ENCODE measurements at places on chromosomes 3 and 15. TPM values are rescaled to one million over a fixed set of nuclear protein-coding genes. Genes with fewer than 3 reads are reported as not detected.

DNA sequence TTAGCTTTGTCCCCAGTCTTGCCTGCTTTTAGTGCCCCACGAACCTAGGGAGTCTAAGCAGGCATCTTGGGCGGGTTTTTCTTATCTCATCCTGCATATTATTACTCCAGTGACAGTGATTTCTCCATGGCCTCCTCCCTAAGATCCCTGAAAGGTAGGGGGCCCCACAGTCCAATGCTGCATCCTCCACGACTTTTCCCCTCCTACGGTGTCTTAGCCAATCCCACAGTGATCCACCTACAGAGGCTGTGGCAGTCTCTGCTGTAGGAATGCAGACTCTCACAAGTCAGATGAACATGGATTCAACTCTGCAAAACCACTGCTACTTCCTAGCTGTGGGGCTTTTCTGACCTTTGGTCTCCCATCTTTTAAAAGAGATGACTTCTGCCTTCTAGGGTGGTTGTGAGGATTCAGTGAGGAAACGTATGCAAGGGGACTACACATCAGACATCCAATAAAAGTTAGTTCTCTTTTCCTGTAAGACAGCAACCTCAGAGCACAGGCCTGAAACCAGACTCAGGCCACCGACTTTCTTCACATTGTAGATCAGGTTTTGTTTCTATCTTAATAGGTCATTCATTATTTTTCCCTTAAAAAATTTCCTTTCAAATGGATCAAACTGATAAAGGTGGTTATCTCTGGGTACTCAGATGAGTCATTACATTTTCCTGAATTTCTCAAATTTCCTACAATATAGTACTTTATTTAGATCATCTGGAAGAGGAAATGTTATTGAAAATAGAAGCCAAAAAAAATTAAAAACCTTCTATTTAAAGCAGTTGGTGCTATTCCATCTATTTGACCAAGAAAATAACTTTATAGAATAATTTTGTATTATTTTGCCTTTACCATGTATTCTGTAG, 23.2 kb downstream of the ILDR1 start:
- DNase-seq, result no peak
- peaks cover 80% of the 10 kb centered on the region for H3K4me1 ChIP-seq

DNA sequence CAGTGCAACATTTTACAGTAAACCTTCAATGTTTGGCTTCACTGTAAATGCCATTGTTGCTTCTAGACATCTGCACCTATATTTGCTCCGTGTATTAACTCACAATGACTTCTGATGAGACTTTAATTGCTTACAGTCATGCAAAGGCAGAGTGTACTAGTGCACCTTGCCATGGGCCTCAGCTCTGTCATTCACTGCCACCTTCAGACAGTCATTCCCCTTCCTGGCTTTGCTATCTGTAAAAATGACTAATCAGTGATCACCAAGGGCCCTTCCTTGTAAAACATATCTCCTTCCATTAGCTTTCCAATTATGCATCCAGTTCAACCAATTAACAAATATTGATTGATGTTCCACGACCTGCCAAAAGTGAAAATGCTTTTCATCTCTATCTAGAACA, 120.3 kb downstream of the ARRDC4 start:
- H3K27ac ChIP-seq, result no peak overlapping the region
- no peaks in the 10 kb centered on the region for H3K4me1 ChIP-seq
- DNase-seq, result no peak
- no peaks in the 10 kb centered on the region for H3K27me3 ChIP-seq

GRCh38 chr3:71978150-71978721, 193.3 kb upstream of the PROK2 start:
- peak overlapping the region; percentile 40 for H3K4me3 ChIP-seq
- peak; percentile 81 for DNase-seq
- peak overlapping the region; percentile 78 for H3K27ac ChIP-seq
- H3K4me1 ChIP-seq, result peaks cover 39% of the 10 kb centered on the region
- H3K27me3 ChIP-seq, result no peaks in the 10 kb centered on the region

DNA sequence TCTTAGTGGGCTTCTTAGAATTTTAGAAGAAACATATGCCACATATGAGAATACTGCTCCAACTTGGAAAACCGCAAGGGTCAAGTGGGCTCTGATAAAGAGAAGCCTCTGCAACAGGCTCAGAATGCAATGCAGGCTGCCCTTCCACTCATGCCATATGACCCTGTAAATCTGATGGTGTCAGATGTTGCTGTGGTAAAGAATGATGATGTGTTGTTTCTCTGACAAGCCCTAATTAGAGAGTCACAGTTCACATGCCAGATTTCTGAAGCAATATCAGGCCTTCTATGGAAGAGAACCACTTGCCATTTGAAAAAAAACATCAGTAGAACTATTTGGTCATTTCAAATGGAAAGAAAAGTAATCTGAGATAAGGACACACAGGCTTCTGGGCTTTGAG, 749.6 kb downstream of the AGBL1 start:
- no peaks in the 10 kb centered on the region for H3K36me3 ChIP-seq
- H3K4me3 ChIP-seq, result no peak overlapping the region
- H3K4me1 ChIP-seq, result no peaks in the 10 kb centered on the region
- H3K27ac ChIP-seq, result no peak overlapping the region
- no peak for DNase-seq

GRCh38 chr15:70420948-70421482, 323.3 kb upstream of the TLE3 start:
- no peak for DNase-seq
- no peaks in the 10 kb centered on the region for H3K36me3 ChIP-seq
- H3K27me3 ChIP-seq, result peaks cover 5% of the 10 kb centered on the region
- no peak overlapping the region for H3K4me3 ChIP-seq
- no peaks in the 10 kb centered on the region for H3K4me1 ChIP-seq

GRCh38 chr3:37675833-37676596, 185.7 kb upstream of the CTDSPL start:
- no peaks in the 10 kb centered on the region for H3K4me1 ChIP-seq
- H3K4me3 ChIP-seq, result no peak overlapping the region

- no peak for DNase-seq
- no peak overlapping the region for H3K27ac ChIP-seq
- no peaks in the 10 kb centered on the region for H3K27me3 ChIP-seq
- peaks cover 42% of the 10 kb centered on the region for H3K36me3 ChIP-seq
- H3K4me1 ChIP-seq, result no peaks in the 10 kb centered on the region
- H3K4me3 ChIP-seq, result no peak overlapping the region
These were observed 41.5 kb downstream of the TLE3 start for GRCh38 chr15:70056091-70056680.

- no peaks in the 10 kb centered on the region for H3K27me3 ChIP-seq
- no peak overlapping the region for H3K27ac ChIP-seq
- H3K4me1 ChIP-seq, result no peaks in the 10 kb centered on the region
- DNase-seq, result no peak
These were observed 633.7 kb upstream of the SUCLG2 start for GRCh38 chr3:68288085-68288484.

DNA sequence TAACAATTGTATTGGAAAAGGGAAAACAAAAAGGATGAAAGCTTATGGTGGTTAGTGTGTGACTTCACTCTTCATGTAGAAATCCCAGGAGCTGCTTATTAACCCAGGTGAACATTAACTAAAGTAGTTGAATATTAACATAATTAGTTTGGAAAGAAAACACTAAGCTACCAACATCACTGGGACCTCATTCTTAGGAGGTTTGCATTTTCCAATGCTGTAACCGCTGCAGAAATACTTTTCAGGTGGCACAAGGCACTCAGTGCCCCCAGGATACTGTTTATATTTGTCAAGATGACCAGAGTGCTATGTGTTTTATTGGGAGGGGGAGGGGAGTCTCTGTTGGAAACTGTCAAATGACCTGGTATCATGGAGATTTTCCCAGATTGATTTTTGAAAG, 25.9 kb upstream of the VILL start:
- no peak overlapping the region for H3K27ac ChIP-seq
- no peak for DNase-seq
- H3K36me3 ChIP-seq, result no peaks in the 10 kb centered on the region
- no peak overlapping the region for H3K4me3 ChIP-seq
- no peaks in the 10 kb centered on the region for H3K4me1 ChIP-seq

- H3K4me3 ChIP-seq, result no peak overlapping the region
- peaks cover 43% of the 10 kb centered on the region for H3K36me3 ChIP-seq
- H3K27ac ChIP-seq, result no peak overlapping the region
- no peaks in the 10 kb centered on the region for H3K27me3 ChIP-seq
- H3K4me1 ChIP-seq, result no peaks in the 10 kb centered on the region
These were observed 40.9 kb downstream of the KLHL18 start for GRCh38 chr3:47323431-47324277.

DNA sequence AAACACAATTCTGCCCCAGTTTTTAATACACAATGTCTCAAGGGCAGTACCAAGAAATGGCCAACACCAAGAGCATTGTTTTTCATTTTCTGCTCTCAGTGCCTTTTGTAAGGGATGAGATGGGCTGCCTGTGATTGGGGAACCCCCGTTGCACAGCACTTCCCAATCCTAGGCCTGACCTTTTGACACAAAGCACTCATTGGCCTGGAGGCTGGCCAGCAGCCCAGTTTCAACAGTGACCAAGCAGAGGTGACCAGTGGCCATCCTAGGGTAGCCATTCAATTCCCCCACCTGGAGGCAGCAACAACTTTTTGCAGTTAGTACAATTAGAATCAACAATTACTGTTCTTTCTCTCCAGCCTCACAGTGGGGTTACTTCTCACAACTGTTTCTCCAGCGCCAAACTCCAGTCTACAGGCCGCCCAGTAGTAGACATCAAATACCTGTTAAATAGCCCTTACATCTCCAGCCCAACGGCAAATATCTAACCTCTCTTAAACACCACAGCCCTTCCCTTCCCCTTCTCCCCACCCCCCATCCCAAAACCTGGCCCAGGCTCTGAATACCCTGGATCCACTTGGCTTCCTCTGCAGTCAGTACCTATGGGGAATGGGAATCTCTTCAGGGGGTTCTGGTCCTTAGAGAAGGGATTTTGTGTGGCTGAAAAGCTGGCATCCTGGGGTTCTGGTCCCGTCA, 8.9 kb upstream of the LRRC2 start:
- H3K36me3 ChIP-seq, result no peaks in the 10 kb centered on the region
- no peak overlapping the region for H3K27ac ChIP-seq
- no peak for DNase-seq
- peaks cover 3% of the 10 kb centered on the region for H3K27me3 ChIP-seq
- no peak overlapping the region for H3K4me3 ChIP-seq

The OSTN gene
- not detected for polyA plus RNA-seq

The KNG1 gene
- not detected for polyA plus RNA-seq

The GOLGA8G gene
- not detected for polyA plus RNA-seq

The FBN1 gene
- polyA plus RNA-seq, result 3.7 TPM

The TUSC7 gene
- not detected for polyA plus RNA-seq

The STAB1 gene
- polyA plus RNA-seq, result not detected

The DCP1A gene
- 32.9 TPM for polyA plus RNA-seq
